ENCODE measurements at places on chromosomes 3 and 15.

GRCh38 chr3:13950042-13950441 lies 70.2 kb upstream of the WNT7A start:
- DNase-seq: no peak

GRCh38 chr3:186044427-186044826 lies 64.5 kb downstream of the ETV5 start:
- DNase-seq: no peak

DNA sequence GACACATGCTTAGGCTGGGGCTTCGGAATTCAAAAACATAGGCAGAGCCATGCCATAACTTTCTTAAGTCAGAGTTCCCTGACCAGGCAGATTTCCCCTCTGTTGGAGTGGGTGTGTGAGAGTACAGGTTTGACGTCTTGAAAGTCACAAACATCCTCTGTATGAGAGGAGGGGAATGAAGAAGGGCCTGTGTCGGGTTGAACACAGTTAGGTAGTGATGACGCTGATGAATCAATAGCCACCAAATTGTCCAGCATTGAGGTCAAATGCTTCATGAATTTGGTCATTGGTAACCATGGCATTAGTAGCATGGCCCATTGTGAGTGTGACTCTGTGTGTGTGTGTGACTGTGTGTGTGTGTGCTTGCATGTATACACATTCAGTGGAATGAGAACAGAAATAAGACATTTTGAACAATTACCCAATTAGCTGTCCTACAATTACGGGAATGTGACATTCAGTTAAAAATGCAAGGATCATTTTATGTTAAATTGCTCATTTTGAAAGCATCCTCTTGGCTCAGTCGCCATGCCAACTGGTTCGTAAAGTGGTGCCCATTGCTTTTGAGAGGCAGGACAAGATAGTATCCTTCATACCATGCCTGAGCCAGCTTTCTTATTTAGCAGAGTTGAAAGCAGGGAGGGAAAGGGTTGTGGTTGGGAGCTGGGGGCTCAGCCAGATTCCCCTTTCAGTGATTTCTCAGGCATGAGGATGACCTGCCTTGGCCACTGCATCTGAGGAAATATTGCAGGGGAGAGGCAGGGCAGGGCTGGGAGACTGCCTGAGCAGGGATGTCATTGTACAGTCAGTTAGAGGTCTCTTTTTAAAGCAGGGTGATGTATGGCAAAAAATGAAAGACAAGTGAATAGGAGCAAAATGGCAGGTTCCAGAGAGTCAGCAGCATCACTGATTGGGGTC lies 35.4 kb downstream of the RBP2 start:
- DNase-seq: no peak

- DNase-seq: no peak
Measured at GRCh38 chr3:63940389-63940757, 28.2 kb upstream of the SCAANT1 start.

GRCh38 chr3:64617610-64618009 lies 70.2 kb downstream of the ADAMTS9 start:
- DNase-seq: no peak

DNA sequence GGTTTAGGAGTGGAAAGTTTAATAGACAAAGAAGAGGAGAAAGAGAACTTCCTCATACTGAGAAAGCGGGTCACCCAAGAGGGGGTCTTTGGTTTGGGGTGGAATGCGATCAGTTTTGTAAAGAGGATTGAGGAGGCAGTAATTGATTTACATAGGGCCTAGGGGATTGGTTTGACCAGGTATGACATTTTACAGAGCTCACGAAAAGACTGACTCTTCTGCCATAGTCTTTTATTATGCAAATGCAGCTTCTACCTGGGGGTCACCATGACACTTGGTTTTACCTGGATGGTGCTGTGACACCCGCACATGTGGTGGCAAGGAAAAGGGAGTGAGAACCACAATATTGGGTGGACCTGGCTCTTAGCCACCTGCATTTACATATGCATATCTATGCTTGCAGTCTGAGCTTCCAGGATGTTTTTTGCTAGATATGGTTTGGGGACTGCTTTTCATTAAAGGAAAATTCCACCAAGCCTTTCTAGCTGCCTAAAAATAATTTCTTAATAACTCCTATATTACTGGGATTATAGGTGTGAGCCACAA lies 6.9 kb upstream of the NME9 start:
- no peak for DNase-seq

DNA sequence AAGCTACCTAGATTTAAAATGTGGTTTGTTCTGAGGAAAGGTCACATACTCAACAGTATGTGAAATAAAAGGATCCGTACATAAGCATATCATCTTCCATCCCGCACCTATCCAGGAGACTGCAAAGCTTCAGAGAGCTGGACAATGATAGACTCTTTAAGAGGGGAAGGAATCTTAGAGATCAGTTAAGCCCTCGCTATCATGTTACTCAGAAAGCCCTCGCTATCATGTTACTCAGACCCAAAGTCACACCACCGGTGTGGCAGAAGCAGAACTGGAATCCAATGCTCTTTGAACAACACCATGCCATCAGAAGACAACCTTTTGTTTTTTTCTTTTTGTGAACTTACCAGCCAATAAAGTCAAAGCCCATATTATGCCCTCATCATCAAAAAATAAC lies 5.8 kb downstream of the ANO10 start:
- no peak for DNase-seq

DNA sequence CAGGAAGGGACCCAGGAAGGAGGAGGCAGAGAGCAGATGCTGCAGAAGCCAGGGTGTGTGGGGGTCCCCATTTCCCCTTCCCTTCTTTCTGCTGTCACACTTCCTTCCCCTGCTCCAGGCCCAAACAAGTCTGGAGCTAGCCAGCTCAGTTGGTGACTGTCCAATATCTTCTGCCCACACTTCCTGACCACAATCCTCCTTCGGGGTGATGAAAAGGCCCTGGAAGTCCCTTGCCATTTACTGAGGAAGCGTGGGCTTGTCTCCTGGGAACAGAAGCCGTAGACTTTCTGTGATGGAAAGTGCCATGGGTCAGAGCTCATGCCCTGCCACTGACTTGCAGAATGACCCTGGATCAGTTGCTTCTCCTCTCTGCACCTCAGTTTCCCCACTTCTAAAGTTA lies 39.0 kb downstream of the ANAPC13 start:
- DNase-seq: no peak

DNA sequence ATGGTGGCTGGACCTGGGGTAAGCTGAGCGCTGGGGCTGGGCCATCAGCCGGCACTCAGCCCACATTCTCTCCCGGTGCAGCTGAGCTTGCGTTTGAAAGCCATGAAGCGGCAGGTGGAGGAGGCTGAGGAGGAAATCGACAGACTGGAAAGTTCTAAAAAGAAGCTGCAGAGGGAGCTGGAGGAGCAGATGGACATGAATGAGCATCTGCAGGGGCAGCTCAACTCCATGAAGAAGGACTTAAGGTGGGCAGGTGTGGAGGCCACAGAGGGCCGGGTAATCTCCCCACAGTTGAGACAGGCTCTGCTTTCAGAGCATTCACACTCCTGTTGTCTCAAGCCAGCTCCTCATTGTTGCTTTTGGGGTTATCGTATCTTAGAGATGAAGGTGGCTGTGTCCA lies 45.7 kb upstream of the MYZAP start:
- no peak for DNase-seq

DNA sequence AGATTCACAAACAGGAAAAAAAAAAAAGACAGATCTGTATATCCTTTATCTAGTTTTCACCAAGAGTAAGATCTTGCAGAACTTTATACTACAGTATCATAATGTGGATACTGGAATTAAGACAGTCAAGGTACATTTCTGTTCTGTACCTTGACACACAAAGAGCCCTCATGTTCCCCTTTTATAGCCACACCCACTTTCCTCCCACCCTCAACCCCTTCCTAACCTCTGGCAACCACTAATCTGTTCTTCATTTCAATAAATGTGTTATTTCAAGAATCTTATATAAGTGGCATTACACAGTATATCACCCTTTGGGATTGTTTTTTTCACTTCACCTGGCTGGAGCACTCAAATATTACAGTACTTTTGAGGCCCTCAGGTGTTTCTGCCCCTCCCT lies 3.6 kb upstream of the RAB6B start:
- peak; percentile 46 for DNase-seq

- DNase-seq: peak; percentile 68
Measured at GRCh38 chr3:143895805-143896204, 47.5 kb upstream of the SLC9A9 start.

GRCh38 chr15:82137261-82137660 lies 91.4 kb upstream of the MEX3B start:
- no peak for DNase-seq

- peak; percentile 19 for DNase-seq
Measured at GRCh38 chr3:158312560-158313141, 202.8 kb downstream of the RSRC1 start.

GRCh38 chr3:37588758-37589157 lies 272.9 kb upstream of the CTDSPL start:
- no peak for DNase-seq

DNA sequence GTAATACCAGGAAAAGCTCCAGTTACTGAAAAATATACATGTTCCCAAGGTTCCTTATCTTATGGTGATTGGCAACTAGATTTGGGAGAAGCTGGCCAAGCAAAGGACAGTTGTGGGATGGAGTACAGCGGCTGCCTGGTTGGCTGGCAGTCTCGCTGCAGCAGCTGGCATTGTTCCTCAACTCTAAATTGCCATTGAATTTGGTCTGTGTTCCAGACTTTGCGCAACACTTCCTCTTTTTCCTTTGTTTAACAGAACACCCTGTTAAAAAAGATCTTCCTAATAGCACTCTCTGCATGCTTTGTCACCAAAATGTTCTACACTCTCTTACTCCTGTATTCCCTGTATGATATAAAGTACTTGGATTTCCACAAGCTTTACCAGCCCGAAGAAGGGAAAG lies 420.6 kb upstream of the RBMS3 start:
- DNase-seq: peak; percentile 49

DNA sequence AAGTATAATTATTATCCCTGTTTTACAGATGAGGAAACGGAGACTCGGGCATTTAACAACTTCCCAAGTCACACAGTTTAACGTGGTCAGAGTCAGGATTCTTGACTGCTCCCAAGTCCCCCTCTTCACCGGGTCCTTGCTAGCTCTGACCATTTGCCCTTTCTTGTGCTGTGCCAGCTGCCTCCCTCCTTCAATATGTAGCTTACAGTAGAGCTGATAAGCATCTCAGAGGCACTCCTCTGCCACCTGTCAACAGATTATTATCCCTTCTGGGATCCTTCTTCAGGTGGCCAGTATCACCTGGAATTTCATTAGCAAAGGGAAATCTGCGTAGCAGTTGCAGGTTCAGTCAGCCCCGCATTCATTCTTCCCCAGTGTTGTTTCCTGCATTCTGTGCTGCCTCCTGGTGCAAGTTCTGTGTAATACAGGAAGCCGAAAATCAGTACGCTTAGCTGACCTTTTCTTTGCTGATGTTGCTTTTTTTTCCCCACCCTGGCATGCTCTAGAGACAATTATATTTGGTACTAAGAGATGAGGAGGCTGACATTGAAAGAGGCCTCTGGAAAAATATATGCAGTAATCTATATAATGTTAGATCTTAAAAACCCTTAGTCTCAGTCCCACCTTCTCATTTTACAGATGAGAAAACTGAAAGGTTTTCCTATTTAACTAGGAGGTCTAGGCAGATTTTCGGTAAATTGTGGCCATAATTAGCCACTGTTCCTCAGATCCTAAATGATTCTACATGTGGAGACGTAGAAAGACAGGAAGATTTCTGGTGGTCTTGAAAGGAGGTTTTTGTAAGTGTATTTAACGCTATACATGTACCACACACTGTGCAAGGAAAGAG lies 24.8 kb downstream of the TMOD2 start:
- peak; percentile 73 for DNase-seq

DNA sequence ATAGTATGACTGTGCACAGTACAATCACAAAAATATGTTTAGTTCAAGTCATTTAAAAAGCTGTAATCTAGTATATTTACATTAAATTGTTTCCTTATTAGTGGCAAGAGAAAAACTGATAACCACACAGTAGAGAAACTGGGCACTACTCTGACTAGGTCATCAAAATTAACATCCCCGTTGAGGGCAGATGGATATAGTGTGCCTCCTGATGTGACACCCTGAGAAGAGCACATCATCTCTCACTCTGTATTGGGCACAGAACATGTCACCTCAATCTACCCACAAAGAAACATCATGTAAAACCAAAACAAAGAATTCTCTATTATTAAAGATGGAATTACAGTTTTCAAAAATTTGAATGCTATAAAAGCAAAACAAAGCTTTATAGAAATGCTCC lies 221.9 kb upstream of the NANOGP8 start:
- no peak for DNase-seq

DNA sequence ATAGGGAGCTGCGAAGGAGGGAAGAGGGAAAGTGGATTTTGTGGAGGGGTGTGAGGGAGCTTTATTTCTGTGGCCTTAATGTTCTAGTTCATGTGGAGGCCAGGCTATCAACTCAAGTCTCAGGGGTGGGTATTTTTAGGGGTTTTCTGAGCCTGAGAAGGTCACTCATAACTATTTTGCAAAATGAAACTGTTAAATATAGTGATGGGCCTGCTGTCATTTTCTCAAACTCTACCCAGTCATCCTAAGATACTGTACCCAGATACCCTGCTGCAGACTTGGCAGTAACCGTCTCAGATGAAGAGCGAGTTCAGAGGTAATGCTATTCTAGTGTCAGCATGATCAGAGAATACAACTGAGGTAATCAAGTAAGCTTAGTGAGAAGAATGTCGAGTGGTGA lies 545.0 kb upstream of the TBL1XR1 start:
- no peak for DNase-seq

- no peak for DNase-seq
Measured at GRCh38 chr15:70361891-70362290, 264.2 kb upstream of the TLE3 start.

- DNase-seq: no peak
Measured at GRCh38 chr3:180176059-180176458, 139.3 kb upstream of the PEX5L start.

DNA sequence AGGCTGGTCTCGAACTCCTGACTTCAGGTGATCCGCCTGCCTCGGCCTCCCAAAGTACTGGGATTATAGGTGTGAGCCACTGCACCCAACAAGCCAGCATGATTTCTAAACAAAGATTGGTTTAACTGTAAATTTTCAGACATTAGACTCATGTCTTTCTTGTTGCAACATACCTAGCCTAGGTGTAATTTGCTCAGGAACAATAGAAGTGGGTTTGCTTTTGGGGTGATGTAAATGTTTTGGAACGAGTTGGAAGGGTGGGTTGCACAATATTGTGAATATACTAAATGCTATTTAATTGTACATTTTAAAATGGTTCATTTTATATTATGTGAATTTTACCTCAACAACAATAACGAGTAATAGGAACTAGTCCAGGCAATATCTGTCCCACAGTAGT lies 7.1 kb downstream of the CCR4 start:
- no peak for DNase-seq

DNA sequence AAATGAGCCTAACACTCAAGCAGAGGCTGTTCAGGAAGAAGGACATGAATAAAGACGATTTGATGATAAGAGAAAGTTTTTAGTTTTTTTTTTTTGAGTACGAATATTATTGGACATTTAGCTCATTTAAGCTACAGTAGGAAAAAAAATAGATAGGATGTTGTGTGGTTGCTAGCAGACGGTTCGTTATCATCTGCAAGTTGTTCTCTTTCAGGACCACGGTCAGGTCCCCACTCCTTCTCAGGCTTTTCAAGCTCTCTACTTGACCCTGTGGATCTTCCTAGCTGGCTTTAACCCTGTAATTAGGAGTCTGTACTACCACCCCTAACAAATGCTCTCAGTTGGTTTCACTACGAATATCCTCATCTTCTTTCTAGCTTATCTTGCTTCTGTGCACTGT lies 1.1 kb downstream of the KCNH8 start:
- DNase-seq: peak; percentile 39

Measured in OCI-M1 (cell line).